ENCODE measurements at places on chromosomes 3 and 15. TPM values are rescaled to one million over a fixed set of nuclear protein-coding genes. Genes with fewer than 3 reads are reported as not detected.

LEKR1 gene
- polyA plus RNA-seq, result not detected

P2RY14 gene
- 0.50 TPM for polyA plus RNA-seq

PLAAT1 gene
- polyA plus RNA-seq, result not detected

GOLGA8G gene
- not detected for polyA plus RNA-seq

C3orf52 gene
- polyA plus RNA-seq, result not detected

RNF168 gene
- polyA plus RNA-seq, result 4.4 TPM

SNTN gene
- not detected for polyA plus RNA-seq

UBE3A gene
- 73.3 TPM for polyA plus RNA-seq

WDR6 gene
- polyA plus RNA-seq, result 71.7 TPM

NGRN gene
- 14.4 TPM for polyA plus RNA-seq

IQCH gene
- not detected for polyA plus RNA-seq

PAQR5 gene
- not detected for polyA plus RNA-seq

GABRR3 gene
- not detected for polyA plus RNA-seq

CLEC3B gene
- polyA plus RNA-seq, result 22.7 TPM

CYP1A2 gene
- polyA plus RNA-seq, result not detected

SLC28A2 gene
- polyA plus RNA-seq, result not detected

NPRL2 gene
- 37.9 TPM for polyA plus RNA-seq

RBMS3 gene
- not detected for polyA plus RNA-seq

U2SURP gene
- 51.4 TPM for polyA plus RNA-seq

PRICKLE2 gene
- not detected for polyA plus RNA-seq

BCL6 gene
- polyA plus RNA-seq, result 33.2 TPM

ADGRG7 gene
- polyA plus RNA-seq, result not detected

CCDC66 gene
- 4.7 TPM for polyA plus RNA-seq

CNTN6 gene
- polyA plus RNA-seq, result not detected

LRRC3B gene
- polyA plus RNA-seq, result not detected

CHAC1 gene
- not detected for polyA plus RNA-seq

FNDC3B gene
- 36.1 TPM for polyA plus RNA-seq

SAMMSON gene
- polyA plus RNA-seq, result not detected

IGDCC3 gene
- polyA plus RNA-seq, result not detected

ARPP21 gene
- polyA plus RNA-seq, result not detected

PLXNA1 gene
- polyA plus RNA-seq, result 1.5 TPM

DLEC1 gene
- polyA plus RNA-seq, result 0.81 TPM

APH1B gene
- polyA plus RNA-seq, result 54.8 TPM

FAM3D gene
- 1.9 TPM for polyA plus RNA-seq

UCN2 gene
- polyA plus RNA-seq, result 0.61 TPM

PP2D1 gene
- 0.56 TPM for polyA plus RNA-seq

SPATA12 gene
- polyA plus RNA-seq, result 0.16 TPM

SLC2A2 gene
- not detected for polyA plus RNA-seq

TMC3 gene
- polyA plus RNA-seq, result not detected

OXSM gene
- polyA plus RNA-seq, result 4.5 TPM

ARHGEF26 gene
- not detected for polyA plus RNA-seq

DPPA2 gene
- not detected for polyA plus RNA-seq

ABHD17C gene
- polyA plus RNA-seq, result 0.68 TPM

ZBTB47 gene
- polyA plus RNA-seq, result 0.35 TPM

FYCO1 gene
- polyA plus RNA-seq, result 4.7 TPM

SLC22A13 gene
- not detected for polyA plus RNA-seq

Measured in CD14-positive monocyte (primary cell).